CD4-positive, alpha-beta T cell treated with Interleukin-15 for 4 hours (primary cell): ENCODE measurements at places on chromosomes 1 and 21.

- DNase-seq, result no peak
These were observed 2.8 kb upstream of the CASQ2 start for GRCh38 chr1:115771094-115771846.

- no peak for DNase-seq
These were observed 16.5 kb upstream of the KLHDC8A start for GRCh38 chr1:205373022-205373797.

DNA sequence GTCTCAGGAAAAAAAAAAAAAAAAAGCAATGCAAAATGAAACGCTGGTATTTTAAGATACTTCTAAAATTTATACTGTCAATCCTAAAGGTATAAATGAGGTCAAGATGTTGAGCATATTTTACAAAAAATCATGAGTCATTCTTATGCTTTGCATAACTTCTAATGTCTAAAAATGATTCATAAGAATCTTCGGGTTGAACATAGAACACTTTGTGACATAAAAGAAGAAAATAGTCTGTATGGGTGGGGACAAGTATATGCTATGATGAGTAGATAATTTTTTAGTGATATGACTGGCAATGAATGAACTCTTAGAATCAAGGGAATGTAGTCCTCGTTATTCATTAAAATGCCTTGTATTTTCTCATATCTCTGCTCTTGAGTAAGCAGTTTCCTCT, 416.9 kb upstream of the USP24 start:
- no peak for DNase-seq

- no peak for DNase-seq
These were observed 61.8 kb downstream of the KIF26B start for GRCh38 chr1:245216366-245217115.

GRCh38 chr1:205301842-205302588, 19.5 kb downstream of the NUAK2 start:
- DNase-seq, result no peak

- DNase-seq, result no peak
These were observed 253.8 kb upstream of the HOOK1 start for GRCh38 chr1:59560807-59561450.

DNA sequence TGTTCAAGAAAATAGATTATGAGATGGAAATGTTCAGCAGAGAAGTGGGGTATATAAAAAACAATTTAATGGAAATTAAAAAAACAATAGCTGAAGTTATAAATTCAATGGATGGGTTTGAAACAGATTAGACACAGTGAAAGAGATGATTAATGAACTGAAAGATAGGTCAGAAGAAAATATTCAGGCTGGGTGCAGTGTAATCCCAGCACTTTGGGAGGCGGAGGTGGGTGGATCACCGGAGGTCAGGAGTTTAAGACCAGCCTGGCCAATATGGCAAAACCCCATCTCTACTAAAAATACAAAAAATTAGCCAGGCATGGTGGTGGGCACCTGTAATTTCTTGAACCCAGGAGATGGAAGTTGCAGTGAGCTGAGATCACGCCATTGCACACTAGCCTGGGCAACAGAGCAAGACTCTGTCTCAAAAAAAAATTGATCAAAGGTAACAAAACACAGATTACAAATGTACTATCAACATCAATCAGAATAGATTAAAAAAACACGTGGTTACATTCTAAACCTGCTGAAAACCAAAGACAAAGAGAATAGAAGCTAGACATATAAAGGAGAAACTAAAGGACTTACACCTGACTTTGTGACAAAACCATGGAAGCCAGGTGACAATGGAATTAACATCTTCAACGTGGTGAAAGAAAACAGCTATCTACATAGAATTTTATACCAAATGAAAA, 4.8 kb upstream of the SUMO3 start:
- no peak for DNase-seq

- DNase-seq, result no peak
These were observed 92.2 kb downstream of the DYRK1A start for GRCh38 chr21:37458669-37459276.

DNA sequence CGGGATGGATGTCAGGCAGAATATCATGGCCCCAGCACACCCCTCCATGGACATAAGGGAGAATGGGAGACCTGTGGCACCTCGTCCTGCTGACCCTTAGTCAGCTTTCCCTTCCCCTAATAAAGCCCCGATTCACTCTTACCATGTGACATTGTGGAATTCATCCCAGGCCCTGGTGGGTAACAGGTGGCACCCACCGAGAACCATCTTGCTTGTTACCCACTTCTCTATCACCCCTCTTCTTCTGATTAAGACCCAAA, 32.9 kb downstream of the CSMD2 start:
- DNase-seq, result no peak

DNA sequence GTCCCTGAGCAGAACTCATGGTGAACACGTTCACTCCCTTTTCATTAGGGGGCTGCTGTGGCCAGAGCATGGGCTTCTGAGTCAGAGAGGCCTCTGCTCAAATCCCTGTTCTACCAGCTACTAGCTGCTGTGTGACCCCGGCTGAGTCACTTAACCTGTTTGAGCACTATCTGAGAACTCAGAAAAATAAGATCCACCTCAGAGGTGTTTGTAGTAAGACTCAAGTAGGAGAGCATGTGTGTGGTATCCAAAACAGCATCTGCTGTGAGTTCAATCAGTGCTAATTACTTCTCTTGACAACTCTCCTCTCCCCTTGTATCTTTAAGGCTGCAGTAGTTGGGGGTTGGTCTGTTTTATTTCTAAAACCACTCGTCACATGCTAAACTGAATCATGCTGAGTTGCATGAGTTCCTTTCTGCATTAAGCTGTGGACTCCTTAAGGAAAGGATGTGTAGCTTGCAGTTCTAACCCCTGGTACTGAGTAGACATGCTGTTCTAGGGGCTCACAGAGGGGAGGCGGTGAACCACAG, 39.7 kb upstream of the JUN start:
- DNase-seq, result no peak

DNA sequence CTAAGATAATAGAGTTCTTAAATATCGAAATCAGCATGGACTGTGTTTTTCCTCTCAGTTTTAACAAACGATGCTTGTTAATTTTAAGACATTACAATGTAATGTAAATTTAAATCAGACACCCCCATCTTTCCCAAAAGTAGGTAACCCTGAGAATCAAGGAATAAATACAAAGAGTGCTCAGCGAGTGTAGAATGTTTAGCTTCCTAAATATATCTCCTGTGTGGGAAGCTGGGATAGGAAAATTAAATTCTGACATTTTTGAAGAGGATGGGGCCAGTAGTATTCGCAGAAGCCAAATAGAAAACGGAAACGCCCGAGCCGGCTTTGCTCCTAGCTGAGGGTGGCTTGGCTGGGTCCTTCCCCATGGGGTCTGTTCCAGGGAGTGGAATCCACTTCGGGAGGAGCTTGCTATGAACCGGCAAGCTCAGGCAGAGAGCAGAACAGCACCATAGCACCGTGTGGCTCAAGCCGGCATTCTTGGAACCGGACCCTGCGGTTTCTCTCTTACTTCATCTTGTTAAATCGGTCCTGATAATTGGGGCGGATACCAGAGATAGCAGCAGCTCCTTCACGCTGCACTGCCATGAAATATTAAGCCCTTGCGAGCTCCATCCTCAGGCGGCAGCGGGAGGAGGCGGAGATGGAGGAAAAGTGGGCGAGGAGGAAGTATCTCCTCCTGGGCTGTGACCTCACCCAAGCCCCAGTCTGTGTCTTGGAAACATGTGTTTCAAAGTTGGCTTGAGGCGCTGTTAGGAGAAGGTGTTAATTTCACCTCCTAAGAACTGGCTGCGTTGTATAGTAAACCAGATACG, 24.9 kb downstream of the MAP3K7CL start:
- no peak for DNase-seq

GRCh38 chr1:201119206-201120197, 7.3 kb upstream of the CACNA1S start:
- peak; percentile 43 for DNase-seq

- no peak for DNase-seq
These were observed 212.5 kb downstream of the FGGY start for GRCh38 chr1:59509341-59509875.

GRCh38 chr1:164569866-164570265, 10.9 kb downstream of the PBX1 start:
- no peak for DNase-seq

GRCh38 chr1:209493559-209493958, 90.0 kb upstream of the CAMK1G start:
- DNase-seq, result no peak

DNA sequence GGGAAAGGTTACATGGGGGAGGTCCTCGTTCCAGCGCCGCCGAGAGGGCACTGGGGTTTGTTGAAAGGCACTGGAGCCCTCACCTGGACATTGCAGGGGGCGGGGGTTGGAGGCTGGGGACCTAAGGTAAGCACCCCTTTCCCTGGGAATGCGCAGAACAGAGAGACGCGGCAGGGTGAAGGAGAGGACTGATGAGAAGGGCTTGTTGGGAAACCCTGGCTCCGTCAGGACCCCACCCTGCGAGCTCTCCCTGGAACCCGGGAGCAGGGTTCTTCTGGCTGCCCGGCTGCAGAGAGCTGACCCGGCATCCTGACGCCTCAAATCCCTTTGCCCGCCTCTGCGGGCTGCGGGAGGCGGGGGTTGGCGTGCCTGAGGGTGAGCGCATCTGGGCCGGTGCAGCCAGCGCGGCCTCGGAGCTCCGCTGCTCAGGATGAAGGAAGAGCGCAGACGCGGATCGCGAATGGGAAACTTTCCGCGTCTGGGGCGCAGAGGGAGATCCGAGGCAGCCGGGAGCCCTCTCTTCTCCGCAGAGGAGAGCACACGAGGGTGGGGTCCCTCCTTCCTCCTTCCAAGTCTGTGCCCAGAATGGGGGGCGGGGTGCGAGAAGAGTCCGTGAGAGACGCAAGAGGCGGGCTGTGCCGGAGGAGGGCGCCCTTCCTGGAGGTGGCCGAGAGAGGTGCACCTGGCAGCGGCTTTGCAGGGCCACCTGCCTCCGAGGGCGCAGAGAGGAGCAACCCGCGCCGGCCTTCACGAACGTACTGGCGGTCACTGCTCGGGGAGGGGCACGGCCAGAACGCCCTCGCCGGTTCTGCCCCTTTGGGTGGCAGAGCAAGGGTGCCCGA, 2.4 kb downstream of the IGSF21 start:
- no peak for DNase-seq

DNA sequence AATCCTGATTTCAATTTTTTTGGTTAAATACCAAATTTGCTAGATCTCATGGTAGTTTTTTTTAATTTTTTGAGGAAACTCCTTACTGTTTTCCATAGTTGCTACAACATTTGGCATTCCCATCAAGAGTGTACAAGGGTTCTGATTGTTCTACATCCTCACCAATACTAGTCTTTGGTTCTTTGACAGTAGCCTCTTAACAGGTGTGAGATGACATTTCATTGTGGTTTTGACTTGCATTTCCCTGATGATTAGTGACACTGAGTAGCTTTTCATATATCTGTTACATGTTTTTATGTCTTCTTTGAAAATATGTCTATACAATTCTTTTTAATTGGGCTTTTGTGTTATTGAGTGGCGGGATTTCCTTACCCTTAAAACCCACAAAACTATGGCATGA, 20.9 kb upstream of the RGS13 start:
- no peak for DNase-seq

DNA sequence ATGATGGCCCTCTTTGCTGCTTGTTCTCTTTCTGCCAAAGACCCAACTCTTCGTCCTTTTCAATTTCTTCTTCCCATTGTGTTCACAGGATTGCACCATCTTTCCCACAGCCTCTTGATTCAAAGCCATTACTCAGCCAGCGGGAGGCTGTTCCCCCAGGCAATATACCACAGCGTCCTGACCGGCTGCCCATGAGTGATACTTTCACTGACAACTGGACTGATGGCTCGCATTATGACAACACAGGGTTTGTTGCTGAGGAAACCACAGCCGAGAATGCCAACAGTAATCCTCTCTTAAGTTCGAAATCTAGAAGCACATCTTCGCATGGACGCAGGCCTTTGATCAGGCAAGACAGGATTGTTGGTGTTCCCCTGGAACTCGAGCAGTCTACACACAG, 167.4 kb downstream of the LRRC40 start:
- no peak for DNase-seq

DNA sequence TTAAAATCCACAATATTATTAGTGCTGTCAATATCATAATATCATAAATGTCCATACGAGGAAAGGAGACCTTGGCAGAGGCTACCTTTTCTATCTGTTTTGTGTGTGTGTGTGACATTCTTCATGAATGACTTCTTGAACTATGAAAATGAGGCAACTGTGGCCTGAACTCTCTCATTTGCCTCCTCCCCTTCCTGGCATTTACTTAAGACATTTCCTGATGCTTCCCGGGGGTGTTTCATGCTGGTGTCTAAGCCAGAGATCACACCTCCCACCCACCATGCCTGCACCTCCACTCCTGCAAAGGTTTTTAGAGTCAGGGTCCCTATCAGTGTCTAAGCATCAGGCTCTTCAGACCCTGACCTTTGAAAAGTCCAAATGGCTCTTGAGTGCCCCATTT, 420.9 kb downstream of the KIF26B start:
- no peak for DNase-seq

DNA sequence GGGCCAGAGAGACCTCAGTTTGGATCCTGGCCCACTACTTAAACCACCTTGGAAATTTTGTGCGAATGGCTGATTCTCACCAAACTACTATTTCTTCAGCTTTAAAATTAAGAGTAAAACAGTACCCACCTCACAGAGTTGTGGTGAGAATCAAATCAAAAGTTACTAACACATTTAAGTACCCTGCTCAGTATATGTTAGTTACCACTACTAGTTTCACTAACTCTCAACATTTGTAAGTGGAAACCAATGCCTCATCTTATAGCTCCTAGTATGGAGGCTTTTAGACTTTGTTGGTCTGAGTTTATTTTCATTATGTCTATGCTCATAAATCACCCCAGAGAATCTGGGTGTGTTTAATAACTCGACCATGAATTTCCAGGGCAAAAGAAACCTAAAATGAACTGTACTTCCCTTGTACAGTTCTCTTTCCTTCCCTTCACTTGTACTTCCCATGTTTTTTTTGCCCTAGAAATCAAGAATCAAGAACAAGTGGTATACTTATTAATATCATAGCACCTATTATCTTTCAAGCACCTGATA, 11.6 kb upstream of the SERBP1 start:
- no peak for DNase-seq

GRCh38 chr1:156213644-156213966, 798 bp downstream of the PMF1 start:
- DNase-seq, result no peak

GRCh38 chr1:44808063-44808937, at the start of gene BTBD19:
TSS of gene BTBD19 (plus strand) at chr1:44808523. CDS start at chr1:44808821, 298 bp downstream.
- no peak for DNase-seq

DNA sequence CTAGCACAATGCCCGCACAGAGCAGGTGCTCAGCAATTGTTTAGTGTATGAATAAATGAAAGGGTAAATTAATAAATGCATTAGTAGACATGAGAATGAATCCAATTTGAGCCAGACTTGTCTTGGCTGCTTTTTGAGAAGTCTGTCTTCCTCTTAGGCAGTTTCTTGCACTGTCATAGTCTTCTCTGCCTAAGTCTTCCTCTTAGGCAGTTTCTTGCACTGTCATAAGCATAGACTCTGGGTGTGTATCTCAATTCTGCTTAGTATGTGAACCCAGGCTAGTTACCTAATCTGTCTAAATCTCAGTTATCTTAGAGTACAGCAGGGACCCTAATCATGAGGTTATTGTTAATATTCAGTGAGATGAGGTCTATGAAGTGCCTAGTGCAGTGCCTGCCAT, 27.2 kb downstream of the NHLH2 start:
- no peak for DNase-seq

GRCh38 chr1:66984491-66984890, 59.7 kb downstream of the MIER1 start:
- DNase-seq, result no peak

- no peak for DNase-seq
These were observed 134.7 kb downstream of the TGFBR3 start for GRCh38 chr1:91751275-91751674.

- no peak for DNase-seq
These were observed 1004.2 kb downstream of the TTLL7 start for GRCh38 chr1:82994616-82995263.
